ENCODE measurements at places on chromosomes 2 and 18.

- DNase-seq = no peak
Observed at GRCh38 chr2:71702071-71702970, 249.0 kb downstream of the DYSF start.

DNA sequence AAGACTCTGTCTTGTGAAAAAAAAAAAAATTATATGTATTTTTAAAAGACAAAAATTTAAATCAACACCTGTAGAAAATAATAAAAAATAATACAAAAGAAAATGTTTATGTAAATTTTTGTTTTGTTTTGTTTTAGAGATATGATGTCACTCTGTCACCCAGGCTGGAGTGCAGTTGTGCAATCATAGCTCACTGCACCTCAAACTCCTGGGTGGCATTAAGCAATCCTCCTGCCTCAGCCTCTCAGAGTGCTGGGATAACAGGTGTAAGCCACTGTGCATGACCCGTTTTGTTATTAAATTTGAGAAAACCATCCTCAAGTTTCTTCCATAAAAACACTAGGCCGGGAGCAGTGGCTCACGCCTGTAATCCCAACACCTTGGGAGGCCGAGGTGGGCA lies 56.2 kb upstream of the B3GNT7 start:
- no peak for DNase-seq

- no peak for DNase-seq
Observed at GRCh38 chr2:117523267-117523666, 291.2 kb upstream of the DDX18 start.

GRCh38 chr2:81250270-81250669 lies 945.7 kb upstream of the LRRTM1 start:
- DNase-seq = no peak

DNA sequence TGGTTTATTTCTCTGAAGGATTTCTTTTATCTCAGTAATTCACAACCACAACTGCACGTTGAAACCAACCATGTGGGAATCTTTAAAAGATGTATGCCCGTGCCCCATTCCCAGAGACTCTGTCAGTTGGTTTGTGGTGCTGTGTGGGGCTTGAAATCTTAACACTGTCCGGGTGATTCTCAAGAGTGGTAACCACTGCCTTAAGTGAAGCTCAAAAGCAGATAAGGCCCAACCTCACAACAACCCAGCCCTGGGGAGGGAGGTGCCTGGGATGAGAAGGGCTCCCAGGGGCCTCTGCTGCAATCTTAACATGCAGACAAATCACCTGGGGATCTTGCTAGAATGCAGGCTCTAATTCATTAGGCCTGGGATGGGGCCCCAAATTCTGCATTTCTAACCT lies 13.4 kb downstream of the AOX1 start:
- DNase-seq = no peak

GRCh38 chr2:98280376-98281102 lies 65.7 kb upstream of the CNGA3 start:
- no peak for DNase-seq

DNA sequence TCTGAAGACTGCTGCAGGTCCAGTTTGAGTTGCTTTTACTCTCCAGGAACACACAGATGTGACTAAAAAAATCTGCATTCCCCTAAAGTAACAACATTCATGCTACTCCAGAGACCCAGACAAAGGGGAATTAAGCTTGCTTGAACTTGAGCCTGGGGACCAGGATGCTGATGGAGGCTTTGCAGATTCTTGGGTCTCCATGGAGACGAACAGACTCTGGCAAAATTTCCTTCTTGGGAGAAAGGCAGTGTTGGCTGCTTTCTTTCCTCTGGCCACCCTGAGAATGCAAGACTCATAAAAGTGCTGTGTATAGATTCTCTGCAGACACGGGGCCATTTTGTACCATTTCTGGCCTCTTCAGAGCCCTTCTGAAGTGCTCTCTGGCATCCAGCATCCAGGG lies 112.0 kb downstream of the ACTR3 start:
- no peak for DNase-seq

DNA sequence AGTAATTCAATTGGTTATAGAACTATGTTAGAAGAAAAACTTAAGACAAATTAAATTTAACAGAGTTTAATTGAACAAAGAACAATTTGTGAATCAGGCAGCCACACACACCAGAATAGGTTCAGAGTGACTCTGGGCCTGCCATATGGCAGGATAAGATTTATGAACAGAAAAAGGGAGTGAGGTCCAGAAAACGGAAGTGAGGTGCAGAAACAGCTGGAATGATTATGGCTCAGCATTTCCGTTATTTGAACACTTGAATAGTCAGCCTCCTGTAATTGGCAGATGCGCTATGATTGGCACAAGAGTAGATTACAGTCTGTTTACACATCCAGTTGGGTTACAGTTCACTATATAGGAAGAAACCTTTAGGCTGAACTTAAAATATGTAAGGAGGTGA lies 99.0 kb downstream of the MBD2 start:
- no peak for DNase-seq

DNA sequence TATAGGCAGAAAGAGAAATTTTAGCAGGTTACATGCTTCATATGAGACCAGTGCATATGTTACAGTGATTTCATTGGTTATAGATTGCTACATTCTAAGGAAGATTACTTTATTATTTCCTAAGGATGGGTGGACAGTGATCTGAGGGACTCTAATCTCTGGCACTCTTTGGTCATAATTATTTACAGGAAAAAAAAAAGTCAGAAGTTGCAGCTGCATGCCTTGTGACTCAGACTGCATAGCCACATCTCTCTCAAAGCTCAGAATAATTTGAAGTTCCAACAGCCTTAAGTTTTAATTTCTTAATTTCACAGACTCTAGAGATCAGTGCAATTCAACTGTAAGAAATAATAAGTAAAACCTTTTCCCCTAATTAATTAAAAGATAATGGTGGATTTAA lies 27.1 kb upstream of the BARD1 start:
- DNase-seq = no peak
